Brain (organoid and tissue), 16 donors: ENCODE measurements at places on chromosomes 6 and 20. TPM values are rescaled to one million over a fixed set of nuclear protein-coding genes. Genes with fewer than 3 reads are reported as not detected.

GRCh38 chr20:61253264-61253639 is 1.2 kb downstream of the CDH4 start:
- DNase-seq, result peak; percentile 65

- no peak for DNase-seq
These were observed 20.4 kb downstream of the PREP start for GRCh38 chr6:105382496-105382895.

DNA sequence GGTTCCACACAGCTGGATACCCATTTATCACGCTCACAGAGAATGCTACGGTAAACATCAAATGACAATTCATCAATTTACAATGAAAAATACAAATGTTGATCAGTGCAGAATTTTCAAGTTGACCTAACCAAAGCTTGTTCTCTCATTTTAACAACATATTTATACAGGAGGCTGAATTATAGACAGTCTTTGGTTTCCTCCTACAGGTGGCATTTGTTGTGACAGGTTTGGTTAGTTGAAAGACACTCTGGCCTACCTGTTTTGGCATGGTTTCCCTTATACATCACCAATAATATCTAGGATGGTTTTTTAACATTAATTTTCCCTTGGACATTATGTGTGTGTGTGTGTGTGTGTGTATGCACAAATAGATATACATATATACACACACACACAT is 642.5 kb upstream of the MMS22L start:
- no peak for DNase-seq

GRCh38 chr20:38866265-38867061 is 59.8 kb upstream of the FAM83D start:
- peak; percentile 67 for DNase-seq

The CRISP3 gene
- polyA plus RNA-seq, result not detected

The STMND1 gene
- polyA plus RNA-seq, result 4.0 TPM

The TOX2 gene
- 39.5 TPM for polyA plus RNA-seq

The PRSS16 gene
- polyA plus RNA-seq, result 24.8 TPM

The ZKSCAN8 gene
- 15.2 TPM for polyA plus RNA-seq
